Fibroblast of villous mesenchyme (primary cell): ENCODE measurements at places on chromosomes 3 and 15.
A peak's percentile ranks its signal among the peaks of the same experiment; 100 is the strongest.

DNA sequence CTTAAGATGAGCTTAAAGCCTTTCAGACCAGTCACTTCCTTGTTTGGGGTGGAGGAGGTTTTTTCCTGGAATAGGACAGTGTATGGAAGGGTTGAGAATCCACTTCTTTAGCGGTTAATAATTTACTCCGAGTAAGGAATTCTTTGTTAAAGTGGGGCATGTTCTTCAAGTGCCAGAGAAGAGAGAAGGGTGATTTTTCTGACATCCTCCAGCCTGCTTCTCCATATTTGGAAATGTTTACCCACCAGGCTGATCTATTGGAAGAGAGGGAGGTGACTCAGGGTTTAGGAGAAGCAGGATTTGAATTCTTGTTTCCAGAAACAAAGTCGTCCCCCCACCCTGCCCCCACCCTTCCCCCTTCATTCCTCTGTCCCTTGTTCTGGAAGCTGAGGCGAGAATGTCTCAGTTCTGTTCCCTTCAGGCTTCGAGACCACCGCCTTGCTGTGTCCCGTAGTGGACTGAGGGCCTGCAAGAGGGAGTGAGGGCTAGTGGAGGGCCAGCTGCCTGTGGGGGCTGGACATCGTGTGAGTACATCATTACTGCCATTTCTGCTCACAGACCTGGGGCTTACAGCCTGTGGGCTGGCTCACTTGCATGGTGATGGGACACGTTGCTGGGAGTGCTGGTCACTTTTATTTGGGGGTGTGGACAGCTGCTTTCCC, 58.5 kb downstream of the LPP start:
- DNase-seq, result peak; percentile 74

GRCh38 chr3:39290255-39290654, 10.4 kb upstream of the CX3CR1 start:
- DNase-seq, result no peak

- peak; percentile 5 for DNase-seq
Observed at GRCh38 chr15:41860049-41860828, 21.6 kb downstream of the PLA2G4B start.

- DNase-seq, result no peak
Observed at GRCh38 chr3:175941352-175941751, 1082.2 kb downstream of the NAALADL2 start.

DNA sequence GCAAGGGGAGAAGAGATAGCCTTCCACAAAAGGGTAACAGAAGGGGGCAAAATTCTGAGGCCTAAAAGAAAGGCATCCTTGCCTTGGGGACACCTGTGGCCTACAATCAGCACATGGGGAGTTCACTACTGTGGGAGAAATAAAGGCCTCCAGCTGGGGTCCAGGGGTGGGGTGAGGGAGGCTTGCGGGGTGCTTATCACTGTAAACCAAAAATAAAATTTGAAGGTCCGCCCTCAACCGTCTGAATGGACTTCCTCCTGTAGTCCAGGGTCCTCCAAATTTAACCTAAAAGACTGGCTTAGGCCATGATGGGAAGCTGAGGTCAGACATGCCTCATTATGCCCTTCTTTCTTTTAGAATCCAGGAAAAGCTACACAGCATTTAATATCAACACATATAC, 2.1 kb upstream of the POLR2M start:
- no peak for DNase-seq
